NCI-H1694 treated with DMSO at 0.1 percent for 48 hours (cell line): ENCODE measurements at places on chromosomes 5 and 9.

- no peak for DNase-seq
These were observed 209.7 kb downstream of the ESM1 start for GRCh38 chr5:54775645-54776044.

DNA sequence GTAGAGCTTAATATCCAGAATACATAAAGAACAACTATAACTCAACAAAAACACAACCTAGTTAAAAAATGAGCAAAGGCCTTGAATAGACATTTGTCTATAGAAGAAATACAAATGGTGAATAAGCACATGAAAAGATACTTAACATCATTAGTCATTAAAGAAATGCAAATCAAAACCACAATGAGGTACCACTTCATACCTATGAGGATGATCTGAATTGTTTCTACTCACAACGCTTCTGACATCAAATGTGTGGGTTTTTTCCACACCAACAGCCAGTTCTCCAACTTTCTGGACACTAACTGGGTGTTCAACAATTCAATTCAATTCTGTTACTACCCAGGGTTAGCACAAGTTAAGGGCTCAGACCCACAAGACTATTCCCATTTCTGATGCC is 22.0 kb downstream of the SREK1IP1 start:
- DNase-seq = no peak

GRCh38 chr9:105385381-105385985 is 62.4 kb upstream of the FSD1L start:
- no peak for DNase-seq

- DNase-seq = no peak
These were observed 331.2 kb upstream of the SMARCA2 start for GRCh38 chr9:1683951-1684350.

DNA sequence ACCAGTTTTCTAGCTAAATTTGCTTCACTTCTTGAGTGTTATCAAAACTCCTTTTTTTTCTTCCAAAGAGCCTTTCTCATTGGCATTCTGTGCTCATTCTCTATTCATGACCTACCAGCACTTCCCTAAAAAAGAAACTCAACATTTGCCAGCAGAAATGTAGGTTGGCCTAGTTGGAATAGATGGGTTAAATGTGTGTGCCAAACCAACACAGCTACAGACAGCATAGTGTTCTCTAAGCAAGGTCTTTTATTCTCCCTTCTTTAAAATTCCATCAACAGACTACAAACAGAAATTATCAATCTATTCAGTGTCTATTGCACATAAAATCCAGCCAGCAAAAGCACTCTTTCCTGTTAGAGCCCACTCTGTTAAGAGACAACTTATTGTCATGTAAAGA is 255.8 kb upstream of the PUM3 start:
- no peak for DNase-seq

DNA sequence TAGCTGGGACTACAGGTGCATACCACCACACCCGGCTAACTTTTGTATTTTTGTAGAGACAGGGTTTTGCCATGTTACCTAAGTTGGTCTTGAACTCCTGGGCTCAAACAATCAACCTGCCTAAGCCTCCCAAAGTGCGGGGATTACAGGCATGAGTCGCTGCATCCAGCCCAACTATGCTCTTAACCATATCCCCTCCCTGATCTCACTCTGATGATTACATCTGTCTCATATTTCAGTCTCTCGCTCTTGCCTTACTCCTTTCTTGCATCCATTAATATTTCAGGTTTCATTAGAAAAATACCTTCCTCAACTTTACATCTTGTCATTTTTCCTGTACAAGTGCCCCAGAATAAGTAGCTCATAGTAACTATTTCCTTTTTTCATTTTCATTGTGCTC is 61.0 kb upstream of the BASP1 start:
- DNase-seq = no peak

- DNase-seq = no peak
These were observed 282.2 kb downstream of the MED10 start for GRCh38 chr5:6096101-6096500.
